ENCODE measurements at places on chromosomes 1 and 21.

GRCh38 chr1:112256411-112256810 lies 139.6 kb upstream of the CTTNBP2NL start:
- DNase-seq, result no peak

DNA sequence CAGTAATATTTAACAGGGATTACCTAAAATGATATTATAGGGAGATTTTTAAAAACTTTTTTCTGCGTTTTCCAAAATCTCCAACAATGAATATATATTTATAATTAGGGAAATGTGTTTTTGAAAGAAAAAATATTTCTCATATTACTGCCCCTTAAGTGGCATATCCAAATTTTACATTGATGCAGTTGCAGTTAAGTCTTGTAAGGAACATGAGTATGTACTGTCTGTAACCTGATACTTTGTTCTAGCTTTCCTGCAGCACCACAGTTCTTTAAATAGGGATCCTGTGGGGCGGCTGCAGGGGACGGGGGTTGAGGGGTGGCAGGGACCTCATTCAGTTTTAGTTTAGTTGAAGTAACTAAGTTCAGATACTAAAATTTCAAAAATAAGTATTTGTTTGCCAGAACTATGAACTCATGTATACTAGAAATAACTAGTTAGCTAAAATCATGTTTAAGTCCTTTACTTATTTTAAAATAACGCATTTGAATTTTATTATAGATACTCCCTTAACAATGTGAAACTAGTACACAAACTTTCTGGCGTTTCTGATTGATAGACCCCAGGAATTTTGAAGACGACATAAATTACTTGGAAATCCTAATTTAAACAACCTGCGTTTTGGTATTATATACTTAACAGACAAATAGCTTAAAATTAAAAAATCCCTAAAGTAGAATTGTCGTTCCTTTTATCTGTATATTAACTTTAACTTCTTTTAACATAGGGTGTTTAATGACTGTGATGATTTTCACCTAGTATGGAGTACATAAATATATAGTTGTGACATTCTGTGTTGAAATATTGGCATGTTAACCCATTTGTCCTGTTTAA lies 639 bp upstream of the DNAJB4 start:
- DNase-seq, result no peak

GRCh38 chr1:235831148-235831547 lies 35.6 kb downstream of the LYST start:
- DNase-seq, result no peak

DNA sequence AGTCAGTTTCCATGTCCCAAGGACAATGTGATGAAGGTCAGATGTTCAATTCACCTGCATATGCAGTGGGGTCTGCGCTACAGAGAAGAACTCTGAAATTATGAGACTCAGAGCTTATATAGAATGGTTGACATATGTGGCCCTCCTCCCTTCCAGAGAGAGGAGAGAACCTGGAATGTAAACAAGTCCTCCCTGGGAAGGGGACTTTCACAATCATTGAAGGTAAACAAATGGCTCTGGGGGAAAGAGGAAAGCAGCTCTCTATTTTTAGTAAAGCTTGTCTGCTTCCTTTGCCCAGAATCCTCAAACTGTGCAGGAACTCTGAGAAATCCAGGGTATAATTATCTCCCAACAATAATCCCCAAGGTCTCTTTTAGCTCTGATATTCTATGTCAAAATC lies 9.8 kb downstream of the OVGP1 start:
- no peak for DNase-seq

GRCh38 chr21:34836103-34836932 lies 167.5 kb downstream of the CLIC6 start:
- no peak for DNase-seq

DNA sequence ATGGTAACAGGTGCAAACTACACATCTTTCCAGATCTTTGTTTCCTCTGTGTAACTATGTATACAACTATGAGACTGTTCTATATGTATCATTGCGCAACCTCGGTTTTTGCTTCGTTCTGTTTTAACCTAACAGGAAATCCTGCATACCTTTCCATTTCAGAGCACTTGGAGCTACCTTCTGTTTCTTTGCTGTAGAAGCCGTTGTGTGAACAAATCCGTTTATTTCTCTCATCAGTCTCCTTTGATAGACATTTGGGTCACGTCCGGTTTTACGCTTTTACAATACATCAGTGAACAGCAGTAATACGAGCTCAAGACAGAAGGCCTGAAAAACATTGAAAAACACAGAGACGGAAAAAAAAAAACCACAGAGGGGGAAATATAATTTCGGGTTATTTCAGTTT lies 10.5 kb downstream of the ATP5IF1 start:
- no peak for DNase-seq

DNA sequence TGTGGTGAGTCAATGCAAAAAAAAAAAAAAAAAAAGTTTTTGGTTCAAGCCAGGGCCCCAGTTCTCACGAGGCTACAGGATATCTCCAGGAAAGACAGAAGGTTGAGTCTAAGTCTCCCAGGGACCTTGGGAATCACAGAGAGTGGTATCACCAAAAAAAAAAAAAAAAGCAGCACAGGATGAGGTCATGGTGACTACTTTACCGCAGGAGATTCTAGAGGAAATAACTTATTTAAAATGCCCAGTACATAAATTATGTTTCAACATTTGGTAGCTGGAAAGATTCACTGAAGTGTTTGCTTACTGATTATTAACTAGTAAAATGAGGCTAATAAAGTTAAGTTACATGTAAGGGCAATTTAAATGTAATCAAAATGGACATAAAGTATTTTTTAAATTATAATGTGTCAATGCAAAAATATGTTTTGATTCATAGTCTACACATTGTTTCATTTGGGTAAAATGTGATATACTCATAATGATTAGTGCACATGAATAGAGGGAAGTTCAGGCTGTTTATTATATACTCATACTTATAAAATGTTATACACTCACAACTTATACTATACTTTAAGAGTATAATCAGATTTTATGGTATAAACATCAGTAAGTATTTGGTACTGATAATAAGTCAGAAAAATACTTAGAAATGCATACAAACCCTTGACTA lies 84.1 kb downstream of the PLPPR5 start:
- DNase-seq, result no peak

- DNase-seq, result no peak
Measured at GRCh38 chr1:76133977-76134376, 59.4 kb downstream of the ST6GALNAC3 start.

DNA sequence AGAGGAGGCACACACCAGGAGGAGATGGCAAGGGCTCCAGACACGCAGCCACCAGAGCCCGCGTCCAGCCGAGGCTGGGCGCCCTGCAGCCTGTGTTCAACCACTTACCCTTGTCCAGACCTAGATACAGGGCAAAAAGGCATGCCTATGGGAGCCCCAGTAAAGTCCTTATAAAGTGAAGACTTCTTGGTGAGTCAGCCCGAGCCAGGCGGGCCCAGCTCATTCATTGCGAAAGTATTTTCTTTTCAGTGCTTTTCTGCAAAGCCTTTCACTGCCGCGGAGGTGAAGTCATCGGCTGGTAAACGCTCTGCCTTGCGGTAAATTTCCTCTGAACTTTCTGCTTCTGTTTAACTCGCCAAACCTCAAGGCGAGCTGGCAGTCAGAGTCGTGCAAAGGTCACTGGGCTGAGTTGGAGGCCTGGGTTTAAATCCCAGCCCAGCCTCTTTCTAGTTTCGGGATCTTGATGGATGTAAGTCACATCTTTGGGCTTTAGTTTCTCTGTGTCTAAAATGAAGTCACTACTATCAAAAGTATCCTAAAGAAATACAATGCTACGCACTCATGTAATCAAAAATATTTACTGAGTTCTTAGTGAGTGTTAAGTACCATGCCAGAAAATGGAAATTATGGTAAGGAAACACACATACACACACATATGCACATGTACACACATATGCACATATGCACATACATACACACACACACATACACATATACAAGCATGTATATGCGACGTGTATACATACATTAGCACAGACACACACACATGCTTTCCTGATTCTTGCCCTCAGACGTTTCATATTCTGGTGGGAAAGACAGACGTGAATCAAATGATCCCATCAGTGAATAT lies 54.7 kb upstream of the IFFO2 start:
- no peak for DNase-seq

GRCh38 chr1:157045250-157046218 lies at the start of gene ARHGEF11:
TSS of gene ARHGEF11 (minus strand) at chr1:157045742. CDS start at chr1:157044330, 1,412 bp downstream.
- DNase-seq, result peak; percentile 83

All from NCI-H1105 (cell line).